Umbilical cord (tissue), 2 donors: ENCODE measurements at places on chromosomes 7 and 10.

DNA sequence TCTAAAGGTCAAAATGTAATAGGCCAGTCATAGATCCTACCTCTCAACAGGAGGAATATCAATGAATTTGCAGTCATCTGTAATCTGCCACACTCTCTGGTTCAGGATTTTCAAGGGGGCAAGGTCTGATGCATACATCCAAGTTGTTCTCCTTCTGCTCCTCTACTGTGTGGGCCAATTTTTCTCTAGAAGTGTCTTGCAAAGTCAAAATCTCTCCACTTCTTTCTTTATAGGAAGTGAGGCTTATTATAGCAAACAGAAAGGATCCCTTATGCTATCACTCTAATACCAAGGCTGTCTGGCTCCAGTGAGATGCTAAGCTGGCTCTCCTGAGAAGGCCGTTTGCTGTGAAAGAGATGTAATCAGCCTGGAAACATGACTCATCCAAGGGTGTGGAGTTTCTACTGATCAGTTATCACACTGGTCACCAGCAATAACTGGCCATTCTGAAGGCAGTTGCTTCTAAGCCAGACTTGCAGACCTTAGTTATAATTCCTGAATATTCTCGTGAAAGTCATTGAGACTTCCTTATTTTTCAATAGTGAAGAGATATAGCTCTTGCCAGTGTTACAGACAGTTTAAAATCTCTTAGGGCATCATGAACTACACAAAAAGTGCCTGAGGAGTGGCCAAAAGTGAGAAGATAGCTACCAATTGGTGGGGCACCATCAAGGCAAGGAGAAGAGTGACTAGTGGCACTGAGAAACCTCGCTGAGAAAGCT lies 43.2 kb upstream of the LRGUK start:
- DNase-seq, result peak; percentile 30

GRCh38 chr7:16652888-16653287 lies 6.9 kb downstream of the BZW2 start:
- no peak for DNase-seq

GRCh38 chr7:80619741-80620140 lies 18.7 kb upstream of the CD36 start:
- DNase-seq, result no peak

DNA sequence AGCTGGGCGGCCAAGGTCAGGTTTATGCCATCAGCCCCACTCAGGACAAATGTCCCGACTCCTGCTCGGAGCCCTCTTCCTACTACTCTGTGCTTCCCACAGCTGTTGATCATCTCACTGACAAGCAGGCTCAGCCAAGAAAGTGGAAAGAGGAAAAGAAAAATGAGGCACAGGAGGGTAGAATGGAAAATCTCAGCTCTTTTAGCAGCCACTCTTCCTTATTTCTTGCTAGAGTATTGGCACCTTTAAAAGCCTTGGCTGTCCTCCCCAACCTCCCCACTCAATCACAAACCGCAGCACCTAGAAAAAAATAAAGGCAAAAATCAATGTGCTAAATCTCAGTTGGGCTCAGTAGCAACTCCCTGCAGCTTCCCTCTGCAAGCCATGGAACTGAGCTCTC lies 35.3 kb upstream of the AGK start:
- DNase-seq, result no peak

- DNase-seq, result peak; percentile 70
Measured at GRCh38 chr7:135335628-135336139, 102.0 kb downstream of the STRA8 start.

GRCh38 chr10:99013885-99014284 lies 221.8 kb downstream of the HPSE2 start:
- no peak for DNase-seq

DNA sequence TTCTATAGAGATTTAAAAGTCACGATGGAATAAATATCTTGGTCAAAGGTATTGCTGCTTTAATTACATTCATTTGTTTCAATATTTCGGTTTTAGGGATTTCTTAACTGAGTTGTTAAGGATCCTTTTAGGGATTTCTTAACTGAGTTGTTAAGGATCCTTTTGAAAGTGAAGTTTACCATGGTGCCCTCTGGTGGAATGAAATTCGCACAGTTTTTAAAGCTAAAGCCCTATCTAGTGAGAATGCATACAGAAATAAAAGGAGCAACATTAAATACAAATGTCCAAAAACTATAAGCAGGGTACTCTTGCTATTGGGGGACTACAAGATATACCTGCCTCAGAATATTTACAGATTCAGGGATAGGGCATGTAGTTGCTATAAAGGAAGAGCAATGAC lies 193.7 kb downstream of the RNLS start:
- DNase-seq, result peak; percentile 64

- no peak for DNase-seq
Measured at GRCh38 chr7:108310351-108310750, 145.9 kb downstream of the NRCAM start.

DNA sequence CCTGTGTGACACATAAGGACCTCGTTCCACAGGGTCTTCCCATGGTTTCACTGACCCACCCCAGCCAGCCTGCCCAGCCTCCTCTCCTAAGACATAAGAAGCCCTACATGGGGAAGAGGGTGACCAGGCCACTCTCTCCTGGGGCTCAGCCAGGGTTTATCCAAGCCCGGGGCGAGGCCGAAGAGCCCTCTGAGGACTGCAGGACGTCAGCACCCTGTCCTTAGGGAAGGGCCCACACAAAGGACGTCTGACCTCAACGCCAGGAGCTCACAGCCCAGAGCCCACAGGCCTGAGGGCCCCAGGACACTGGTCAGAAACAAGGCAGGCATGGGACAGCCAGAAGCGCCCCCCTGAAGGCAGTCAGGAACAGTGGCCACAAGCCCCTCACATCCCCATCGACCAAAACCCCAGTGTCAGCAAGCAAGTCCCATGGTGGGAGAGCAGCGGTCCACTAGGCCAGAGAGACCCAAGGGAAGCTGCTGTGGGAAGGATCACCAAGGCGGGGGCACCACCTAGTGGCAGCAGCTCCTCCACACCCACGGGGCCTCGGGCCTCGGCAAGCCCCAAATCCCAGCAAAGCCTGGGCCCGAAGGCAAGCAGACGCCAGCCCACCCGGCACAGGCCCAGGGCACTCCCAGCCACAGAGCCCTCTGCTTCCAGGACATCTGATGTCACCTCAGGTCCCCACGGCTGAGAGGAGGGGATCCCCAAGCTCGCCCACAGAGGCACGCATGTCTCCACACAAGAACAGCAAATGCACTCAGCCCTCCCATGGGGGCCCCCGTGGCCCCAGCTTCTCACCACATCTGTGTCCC lies 23.4 kb downstream of the MAD1L1 start:
- DNase-seq, result peak; percentile 71

DNA sequence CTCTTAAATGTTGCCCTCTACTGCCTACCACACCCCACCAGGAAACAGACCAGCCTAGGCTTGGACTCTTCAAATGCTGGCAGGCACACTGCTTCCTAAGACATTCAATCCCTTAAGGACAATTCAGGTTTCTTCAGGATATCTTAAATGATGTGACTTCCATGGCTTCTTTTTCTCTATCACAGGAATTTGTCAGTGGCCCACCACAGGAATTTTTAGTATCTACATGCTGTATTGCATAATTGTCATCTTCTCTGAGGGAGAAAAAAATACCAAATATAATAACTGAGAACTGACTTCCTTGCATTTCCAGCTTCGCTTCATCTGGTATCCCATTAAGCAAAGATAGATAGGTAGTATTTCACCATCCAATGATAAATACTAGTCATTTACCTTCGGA lies 129.3 kb downstream of the WNT2 start:
- DNase-seq, result no peak

- no peak for DNase-seq
Measured at GRCh38 chr10:6114805-6115341, 26.0 kb downstream of the RBM17 start.

- DNase-seq, result no peak
Measured at GRCh38 chr10:76401006-76401405, 969.6 kb downstream of the LRMDA start.

GRCh38 chr10:30725661-30726060 lies 96.1 kb upstream of the LYZL2 start:
- DNase-seq, result no peak

DNA sequence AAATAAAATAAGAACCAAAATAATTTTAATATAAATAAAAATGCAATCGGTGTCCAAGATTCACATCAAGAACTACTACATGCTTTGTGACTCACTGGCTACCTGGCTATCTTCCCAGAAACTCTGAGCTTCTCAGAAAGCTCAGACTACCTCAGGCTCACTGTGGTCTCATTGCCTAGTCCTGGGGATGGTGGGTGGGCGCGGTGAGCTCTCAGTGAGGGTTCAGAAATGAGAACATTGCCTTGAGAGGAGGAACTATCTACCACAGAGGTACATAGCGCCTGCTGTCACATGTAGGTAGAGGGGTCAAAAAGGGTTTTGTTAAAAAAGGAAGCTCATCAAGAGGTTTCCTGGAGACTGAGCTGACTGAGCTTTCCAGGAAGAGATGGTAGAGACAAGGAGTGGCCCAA lies 108.0 kb downstream of the WDFY4 start:
- no peak for DNase-seq

DNA sequence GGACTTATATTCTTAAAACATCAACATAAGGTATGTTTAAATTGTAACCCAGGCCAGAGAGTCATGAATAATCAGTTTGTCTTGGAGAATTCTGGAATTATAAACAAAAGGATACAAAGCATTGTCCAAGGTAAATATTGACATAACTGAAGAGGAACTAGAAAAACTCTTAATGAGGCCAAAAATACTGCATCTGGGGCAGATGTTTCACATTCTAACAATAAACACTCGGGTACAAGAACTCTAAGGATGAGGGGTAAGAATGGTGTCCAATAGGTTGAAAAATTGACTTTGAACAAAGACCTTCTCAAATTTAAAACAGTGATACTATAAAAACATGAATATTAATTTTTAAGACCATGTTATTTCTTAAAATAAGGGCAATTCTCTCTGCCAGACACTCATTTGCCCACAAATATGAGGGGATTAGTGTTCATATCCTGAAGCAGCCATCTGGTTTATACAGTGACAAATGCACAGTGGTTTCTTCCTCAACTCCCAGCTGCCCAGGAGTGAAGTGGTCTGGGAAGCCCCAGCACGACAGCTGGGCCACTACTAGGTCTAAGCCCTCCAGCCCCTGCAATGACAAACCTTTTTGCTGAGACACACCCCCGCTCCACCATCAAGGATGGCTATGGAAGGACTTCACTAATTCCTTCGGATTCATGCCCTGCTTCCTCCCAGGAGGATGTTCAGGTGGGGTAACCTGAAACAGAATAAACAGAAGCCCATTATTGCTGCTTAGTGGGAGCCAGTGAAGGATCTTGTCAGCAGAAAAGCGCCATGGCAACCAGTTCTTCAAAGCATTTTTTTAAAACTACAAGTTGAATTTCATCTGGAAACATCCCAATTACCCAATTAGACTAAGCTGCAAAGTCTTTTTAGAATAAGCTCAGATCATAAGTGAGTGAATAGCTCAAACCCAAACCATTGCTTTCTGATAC lies 107.5 kb upstream of the ARID5B start:
- DNase-seq, result peak; percentile 26

- no peak for DNase-seq
Measured at GRCh38 chr10:88783724-88784123, 18.8 kb upstream of the LIPM start.

DNA sequence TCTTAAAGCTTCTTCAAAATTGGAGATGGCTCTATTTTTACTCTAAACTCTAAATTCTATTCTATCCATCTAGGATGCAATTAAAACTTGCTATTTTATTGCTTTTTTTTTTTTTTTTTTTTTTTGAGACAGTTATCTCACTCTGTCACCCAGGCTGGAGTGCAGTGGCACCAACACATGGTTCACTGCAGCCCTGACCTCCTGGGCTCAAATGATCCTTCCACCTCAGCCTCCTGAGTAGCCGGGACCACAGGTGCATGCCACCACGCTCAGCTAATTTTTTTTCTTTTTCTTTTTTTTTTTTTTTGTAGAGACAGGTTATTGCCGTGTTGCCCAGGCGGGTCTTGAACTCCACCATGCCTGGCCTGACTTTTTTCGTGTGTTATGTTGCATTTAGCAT lies 41.2 kb downstream of the DNAJC1 start:
- no peak for DNase-seq

- DNase-seq, result peak; percentile 79
Measured at GRCh38 chr10:110852947-110853346, 18.8 kb upstream of the PDCD4 start.

DNA sequence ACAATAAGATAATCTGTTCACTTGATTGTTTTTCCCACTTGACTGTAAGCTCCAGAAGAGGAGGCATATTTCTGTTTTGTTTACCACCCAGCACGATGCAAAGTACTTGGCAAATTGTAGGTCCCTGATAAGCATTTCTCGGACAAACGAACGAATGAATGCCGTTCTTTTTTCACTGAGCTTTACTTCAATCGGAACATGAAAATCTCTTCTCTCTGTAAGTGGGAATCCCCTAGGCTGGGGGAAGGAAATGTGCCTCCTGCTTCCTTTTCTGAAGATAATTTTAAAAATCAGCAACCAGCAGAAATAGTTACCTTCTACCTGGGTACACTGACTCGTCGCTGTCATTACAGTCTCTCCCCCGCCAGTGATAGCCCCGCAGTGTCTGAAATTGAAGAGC lies 102.9 kb downstream of the AOAH start:
- DNase-seq, result no peak

GRCh38 chr7:73906874-73907273 lies 45.9 kb downstream of the TMEM270 start:
- DNase-seq, result no peak

DNA sequence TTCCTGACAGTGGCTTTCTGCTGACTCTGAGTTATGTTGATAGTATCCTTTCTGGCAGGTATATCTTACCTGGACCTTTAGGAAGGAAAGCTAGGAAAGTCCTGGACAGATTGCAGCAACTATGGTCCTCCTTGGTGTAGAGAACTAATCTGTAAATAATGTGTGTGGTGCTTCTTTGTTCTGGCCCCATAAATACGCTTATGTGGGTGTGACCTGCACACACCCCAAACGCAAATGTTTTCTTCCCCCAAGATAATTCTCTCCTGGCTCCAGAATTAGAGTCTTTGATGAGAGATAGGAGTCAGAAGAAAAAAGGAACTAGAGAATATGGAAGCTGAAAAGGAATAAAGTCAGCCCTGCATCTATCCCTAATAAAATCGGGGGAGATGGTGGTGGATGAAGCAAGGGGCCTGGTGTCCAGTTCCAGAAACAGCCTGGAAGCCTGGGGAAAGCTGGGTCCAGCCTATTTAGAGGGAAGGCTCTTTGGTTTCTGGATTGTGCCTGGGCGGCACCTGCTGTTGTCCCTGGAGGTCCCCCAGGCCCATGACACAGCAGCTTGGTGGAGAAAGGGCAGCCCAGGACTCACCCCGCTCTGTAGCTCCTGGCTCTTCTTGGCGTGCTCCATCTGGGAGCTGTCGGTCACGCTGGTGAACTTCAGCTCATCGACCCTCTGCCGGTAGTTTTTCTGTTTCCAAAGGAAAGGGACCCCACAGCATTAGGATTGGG lies 38.2 kb downstream of the NRAP start:
- no peak for DNase-seq

GRCh38 chr7:110544194-110544593 lies 546.7 kb upstream of the LRRN3 start:
- peak; percentile 17 for DNase-seq

DNA sequence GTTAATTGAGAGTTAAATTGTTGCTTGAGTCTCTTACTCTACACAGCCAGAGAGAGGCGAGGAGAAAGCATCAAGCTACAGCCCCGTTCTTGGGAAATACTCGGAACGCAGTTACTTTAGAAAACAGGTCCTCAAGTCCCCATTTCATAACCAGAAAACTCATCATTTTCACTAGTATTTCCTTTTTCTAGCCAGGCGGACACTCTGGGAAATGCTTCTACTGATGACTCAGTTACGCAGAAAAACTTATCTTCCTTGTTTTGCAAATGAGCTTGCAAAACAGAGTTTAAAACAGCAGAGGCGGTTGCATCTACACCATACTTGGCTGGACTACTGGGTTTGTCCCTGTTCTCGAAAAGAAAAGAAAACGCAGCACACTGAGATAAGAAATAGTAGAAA lies 111.4 kb upstream of the FGFR2 start:
- peak; percentile 84 for DNase-seq
